A549 treated with CORT108297 at 1 μM for 4 hours (cell line): ENCODE measurements at places on chromosomes 6 and 20. TPM values are rescaled to one million over a fixed set of nuclear protein-coding genes. Genes with fewer than 3 reads are reported as not detected.

The CST5 gene
- not detected in 5 replicates for total RNA-seq

The COL19A1 gene
- total RNA-seq = not detected in 5 replicates

The LY6G5C gene
- total RNA-seq = 1.1 to 2.0 TPM (median 1.6 TPM) in 5 replicates

The LY6G6D gene
- not detected in 5 replicates for total RNA-seq

The TSHZ2 gene
- not detected in 5 replicates for total RNA-seq

The MCM3 gene
- total RNA-seq = 72.9 to 84.0 TPM (median 83.2 TPM) in 5 replicates

The GTPBP2 gene
- 16.2 to 23.6 TPM (median 21.4 TPM) in 5 replicates for total RNA-seq

The SSTR4 gene
- total RNA-seq = 0.06 to 0.15 TPM (median 0.09 TPM) in 4 of 5 replicates, not detected in the other

The FOXP4 gene
- total RNA-seq = 17.4 to 26.3 TPM (median 24.9 TPM) in 5 replicates

The CPXM1 gene
- total RNA-seq = 0.02 TPM in 1 of 5 replicates, not detected in the others

The LY86 gene
- total RNA-seq = not detected in 5 replicates

The TMEM14A gene
- total RNA-seq = 35.0 to 48.6 TPM (median 37.6 TPM) in 5 replicates

The SNX3 gene
- total RNA-seq = 81.9 to 117 TPM (median 109 TPM) in 5 replicates

The GABRR1 gene
- not detected in 5 replicates for total RNA-seq

The BAK1 gene
- 34.0 to 41.4 TPM (median 39.6 TPM) in 5 replicates for total RNA-seq

The NOTCH4 gene
- total RNA-seq = 0.36 to 0.78 TPM (median 0.66 TPM) in 5 replicates

The TMC2 gene
- not detected in 5 replicates for total RNA-seq
